HEK293T (cell line): ENCODE measurements at places on chromosomes 13 and 19.

- no peak for DNase-seq
Measured at GRCh38 chr19:50184196-50184595, 19.2 kb upstream of the MYH14 start.

GRCh38 chr13:91126806-91127205 lies 220.7 kb upstream of the MIR17HG start:
- DNase-seq = no peak

DNA sequence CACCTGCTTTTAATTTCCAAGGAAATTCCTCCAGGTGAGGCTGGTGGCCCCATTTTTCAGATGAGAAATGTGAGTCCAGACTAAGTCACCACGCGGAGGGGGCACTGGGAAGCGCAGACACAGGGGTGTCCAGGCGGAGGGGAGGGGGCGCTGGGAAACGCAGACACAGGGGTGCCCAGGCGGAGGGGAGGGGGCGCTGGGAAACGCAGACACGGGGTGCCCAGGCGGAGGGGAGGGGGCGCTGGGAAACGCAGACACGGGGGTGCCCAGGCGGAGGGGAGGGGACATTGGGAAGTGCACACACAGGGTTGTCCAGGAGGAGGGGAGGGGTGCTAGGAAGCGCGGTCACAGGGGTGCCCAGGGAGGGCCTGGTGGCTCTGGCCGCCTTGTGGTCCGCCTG lies 3.5 kb downstream of the GRK1 start:
- no peak for DNase-seq

DNA sequence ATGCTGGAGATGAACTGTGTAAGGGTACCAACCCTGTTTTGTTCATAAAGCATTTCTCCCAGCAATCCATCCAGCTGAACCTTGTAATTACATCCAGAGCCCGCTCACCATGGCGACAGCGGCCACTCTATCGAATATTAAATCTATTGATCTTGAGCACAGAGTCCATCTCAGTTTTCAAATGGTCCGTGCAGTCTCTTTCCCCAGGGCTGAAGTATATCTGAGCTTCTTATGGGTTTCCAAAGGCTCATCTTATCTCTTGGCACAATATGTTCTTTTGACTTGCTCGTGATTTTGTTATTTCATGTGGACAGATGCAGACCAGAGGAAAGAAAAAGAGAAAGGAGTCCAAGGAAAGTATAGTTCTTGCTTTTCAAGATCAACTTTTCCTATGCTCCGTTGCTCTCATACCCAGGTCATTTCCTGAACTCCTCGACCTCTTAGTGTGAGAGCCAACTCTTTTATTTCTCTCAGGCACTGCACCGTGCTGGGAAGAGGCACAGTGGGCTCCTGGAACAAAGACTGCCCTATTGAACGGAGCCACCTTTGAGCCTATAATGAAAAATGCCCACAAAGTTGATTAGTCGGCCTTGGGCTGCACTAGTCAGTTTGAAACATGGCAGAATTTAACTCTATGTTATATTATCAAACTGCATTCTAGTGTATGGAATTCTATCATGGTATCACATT lies 66.7 kb downstream of the RFC3 start:
- DNase-seq = no peak

DNA sequence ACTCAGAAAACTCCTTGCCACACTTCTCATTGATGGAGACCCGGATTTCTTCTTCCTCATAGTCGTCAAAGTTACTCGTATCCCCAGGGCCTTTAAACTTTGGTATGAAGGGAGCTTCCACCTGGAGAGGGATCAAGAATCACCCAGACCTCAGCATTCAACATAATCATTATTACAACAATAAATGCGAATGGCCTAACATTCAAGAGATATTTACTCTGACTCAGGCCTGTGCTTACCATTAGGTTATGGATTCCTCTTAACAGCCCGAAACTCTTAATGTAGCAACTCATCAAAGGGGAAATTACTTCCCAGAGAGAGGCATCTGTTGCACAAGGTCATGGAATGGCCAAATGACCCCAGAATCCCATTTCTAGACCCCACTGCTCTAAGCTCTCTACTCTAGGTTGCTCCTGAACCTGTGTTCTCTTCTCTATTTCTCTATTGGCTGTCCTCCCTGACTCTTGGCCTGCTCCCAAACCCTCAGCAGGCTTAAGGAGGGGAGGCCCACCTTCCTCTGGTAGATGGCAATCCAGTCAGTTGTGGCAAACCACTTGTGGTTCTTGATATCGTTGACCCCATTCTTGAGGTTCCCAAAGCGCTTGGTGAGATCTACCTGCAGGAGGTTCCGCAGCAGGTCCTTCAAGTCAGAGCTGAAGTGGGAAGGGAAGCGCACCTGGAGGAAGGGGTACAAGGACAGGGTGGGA lies 2.7 kb upstream of the SAMD1 start:
- DNase-seq = no peak
